ENCODE measurements at places on chromosomes 6 and 20.

DNA sequence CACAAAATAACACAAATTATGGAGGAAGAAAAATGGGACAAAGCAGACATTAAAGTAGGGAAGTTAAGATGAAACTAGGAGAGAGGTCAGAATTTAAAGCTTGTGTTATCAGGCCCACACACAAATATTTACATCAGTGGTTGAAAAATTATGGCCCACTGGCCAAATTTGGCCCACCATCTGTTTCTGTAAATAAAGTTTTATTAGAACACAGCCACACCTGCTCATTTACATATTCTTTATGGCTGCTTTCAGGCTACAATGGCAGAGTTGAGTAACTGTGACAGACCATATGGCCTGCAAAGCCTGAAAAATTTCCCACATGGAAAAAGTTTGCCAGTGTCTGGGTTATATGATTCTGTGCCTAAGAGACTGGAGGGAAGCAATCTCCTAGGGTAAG is 49.0 kb downstream of the SLC22A23 start:
- DNase-seq: no peak

- no peak for DNase-seq
Observed at GRCh38 chr6:1787894-1788293, 178.2 kb downstream of the FOXC1 start.

DNA sequence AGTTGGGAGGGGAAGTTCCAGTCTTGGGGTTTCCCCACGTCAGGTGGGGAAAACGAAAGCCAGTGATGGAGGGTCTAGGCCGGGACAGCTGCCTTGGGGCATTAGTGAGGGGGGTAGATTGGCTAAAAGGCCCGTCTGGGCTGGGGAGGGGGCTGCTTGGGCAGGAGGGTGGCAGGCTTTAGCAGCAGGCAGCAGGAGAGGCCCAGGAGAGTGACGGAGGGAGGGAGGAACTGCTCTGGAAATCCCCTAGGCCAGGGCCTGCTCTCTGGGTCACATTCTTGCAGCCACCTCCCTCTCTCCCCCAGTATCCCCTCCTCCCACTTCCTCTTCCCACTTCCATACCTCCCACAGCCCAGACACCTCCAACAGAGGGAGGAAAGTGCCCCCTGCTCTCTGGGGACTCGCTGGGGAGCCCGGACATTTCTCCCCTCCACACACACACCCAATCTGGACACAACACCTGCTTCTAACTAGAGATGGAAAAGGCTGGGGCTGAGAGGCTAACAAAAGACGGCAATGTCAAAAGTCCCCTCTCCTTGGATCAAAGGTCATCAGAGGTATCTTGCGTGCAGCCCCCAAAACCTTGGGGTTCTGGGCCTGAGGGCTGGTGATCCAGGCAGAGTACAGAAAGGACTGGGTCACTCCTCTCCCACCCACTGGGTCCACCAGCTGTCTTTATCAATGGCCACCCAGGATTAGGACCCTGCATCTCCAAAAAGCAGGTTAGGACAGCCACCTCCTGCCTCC is 1.8 kb downstream of the NFKBIE start:
- DNase-seq: no peak

DNA sequence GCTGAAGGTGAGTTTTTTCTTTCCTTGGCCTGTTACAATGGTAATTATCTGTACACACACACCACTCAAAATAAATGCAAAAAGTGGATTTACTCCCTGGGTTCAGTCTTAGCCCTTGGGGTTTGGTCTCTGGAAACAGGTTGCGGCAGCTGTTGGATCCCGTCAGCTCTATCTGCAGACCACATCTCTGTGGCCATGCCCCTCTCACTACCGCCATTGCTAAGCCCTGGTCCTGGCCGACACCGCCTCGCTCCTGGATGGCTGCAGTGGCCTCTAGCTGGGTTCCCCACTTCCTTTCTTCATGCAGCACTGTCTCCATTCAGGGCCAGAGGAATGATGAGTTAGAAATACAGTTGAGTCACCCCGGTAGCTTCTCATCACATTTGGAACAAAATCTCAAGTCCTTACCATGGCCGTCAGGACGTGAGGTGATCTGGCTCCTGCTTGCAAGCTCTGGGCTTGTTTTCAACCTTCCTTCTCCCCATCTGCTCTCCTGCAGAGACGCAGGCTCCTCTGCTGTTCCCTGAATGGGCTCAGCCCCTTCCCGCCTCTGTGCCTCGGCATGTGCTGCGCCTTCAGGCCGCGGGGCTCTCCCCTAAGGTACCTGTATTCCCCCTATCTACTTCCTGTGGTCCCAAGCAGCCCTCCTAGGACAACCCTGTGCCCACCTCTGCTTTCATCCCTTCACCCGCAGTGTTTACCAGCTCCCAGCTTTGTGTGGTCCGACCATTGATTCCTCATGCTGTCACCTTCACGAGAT is 38.0 kb downstream of the EFCAB8 start:
- DNase-seq: no peak

GRCh38 chr6:110621061-110621460 is 144.6 kb upstream of the SLC22A16 start:
- no peak for DNase-seq

- DNase-seq: no peak
Observed at GRCh38 chr6:115634887-115635286, 425.8 kb downstream of the FRK start.

Measured in stimulated activated CD4-positive, alpha-beta T cell treated with anti-CD3 and anti-CD28 coated beads, TNF-alpha, amount 100 ng/mL, for 1 hour (primary cell).